Stimulated activated naive B cell treated with anti-CD40 and anti-IgM and Interleukin-4, amounts not matched to agents 10 μg/mL and 1 μg/mL and 100 μg/mL, for 72 hours (primary cell): ENCODE measurements at places on chromosomes 13 and 19.
A peak's percentile ranks its signal among the peaks of the same experiment; 100 is the strongest.

GRCh38 chr13:93620181-93620765, 393.7 kb downstream of the GPC6 start:
- H3K27me3 ChIP-seq, result no peaks in the 10 kb centered on the region
- H3K4me3 ChIP-seq, result no peak overlapping the region
- no peaks in the 10 kb centered on the region for H3K4me1 ChIP-seq
- DNase-seq, result no peak
- H3K27ac ChIP-seq, result no peak overlapping the region
- H3K36me3 ChIP-seq, result no peaks in the 10 kb centered on the region

DNA sequence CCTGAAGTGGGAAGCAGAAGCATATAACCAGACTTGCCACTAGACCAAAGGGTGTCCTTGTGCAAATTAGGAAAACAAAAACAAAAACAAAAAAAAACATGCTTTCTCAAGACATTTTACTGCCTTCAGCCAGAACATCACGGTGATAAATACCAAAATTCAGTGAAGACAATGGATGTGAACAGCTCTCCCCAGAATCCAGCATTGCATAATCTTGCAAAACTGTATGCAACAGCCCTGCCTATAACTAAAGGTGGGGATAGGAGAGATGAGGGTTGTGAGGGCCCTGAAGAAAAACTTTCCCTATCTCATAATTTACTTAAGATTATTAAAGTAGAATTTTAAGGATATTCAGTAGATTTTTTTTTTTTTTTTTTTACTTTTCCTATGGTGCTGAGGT, 24.9 kb upstream of the NDFIP2 start:
- no peak for DNase-seq
- H3K27me3 ChIP-seq, result peaks cover 16% of the 10 kb centered on the region
- no peak overlapping the region for H3K4me3 ChIP-seq
- H3K4me1 ChIP-seq, result peaks cover 11% of the 10 kb centered on the region

- no peak overlapping the region for H3K27ac ChIP-seq
- no peaks in the 10 kb centered on the region for H3K27me3 ChIP-seq
- no peaks in the 10 kb centered on the region for H3K36me3 ChIP-seq
- H3K4me3 ChIP-seq, result no peak overlapping the region
Measured at GRCh38 chr13:64810750-64811149, 2419.4 kb downstream of the PCDH9 start.

GRCh38 chr19:45630463-45630862, 8.7 kb downstream of the EML2 start:
- no peak overlapping the region for H3K27ac ChIP-seq
- H3K4me1 ChIP-seq, result no peaks in the 10 kb centered on the region
- H3K36me3 ChIP-seq, result peaks cover 29% of the 10 kb centered on the region
- no peaks in the 10 kb centered on the region for H3K27me3 ChIP-seq

GRCh38 chr13:101452519-101453485, at the start of gene ITGBL1:
ITGBL1 (plus strand) TSS chr13:101452675; CDS start chr13:101452834, 159 bp downstream.
- no peak for DNase-seq
- no peaks in the 10 kb centered on the region for H3K4me1 ChIP-seq
- H3K27me3 ChIP-seq, result peaks cover 20% of the 10 kb centered on the region

- no peak for DNase-seq
- H3K4me3 ChIP-seq, result no peak overlapping the region
- H3K4me1 ChIP-seq, result peaks cover 6% of the 10 kb centered on the region
- H3K27ac ChIP-seq, result no peak overlapping the region
Measured at GRCh38 chr19:879711-880438, 13.1 kb downstream of the MED16 start.

DNA sequence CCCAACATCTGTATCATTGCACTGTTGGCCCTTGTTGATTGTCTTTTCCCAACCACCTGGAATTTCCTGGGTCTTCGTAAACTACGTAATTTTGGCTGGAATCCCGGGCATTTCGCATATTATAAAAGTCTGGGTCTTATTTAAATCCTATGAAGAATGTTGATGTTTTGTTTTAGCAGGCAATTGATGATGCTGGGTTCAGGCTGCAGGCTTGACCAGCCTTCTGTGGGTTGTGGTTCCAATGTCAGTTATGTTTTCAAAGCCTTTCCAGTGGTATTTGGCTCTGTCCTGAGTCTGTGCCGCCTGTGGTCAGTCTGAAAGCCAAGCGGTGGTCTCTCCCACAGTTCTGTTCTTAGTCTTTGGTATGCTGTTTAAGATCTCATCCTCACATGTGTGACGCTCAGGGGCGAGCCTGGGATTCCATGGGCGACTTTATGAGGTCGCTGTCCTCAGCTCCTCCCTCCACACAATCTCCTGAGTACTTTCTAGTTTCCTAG, 12.4 kb downstream of the SLC35E1 start:
- no peaks in the 10 kb centered on the region for H3K27me3 ChIP-seq
- H3K4me3 ChIP-seq, result no peak overlapping the region
- peaks cover 56% of the 10 kb centered on the region for H3K36me3 ChIP-seq
- no peak for DNase-seq
- peaks cover 2% of the 10 kb centered on the region for H3K4me1 ChIP-seq
- peak overlapping the region; percentile 33 for H3K27ac ChIP-seq

DNA sequence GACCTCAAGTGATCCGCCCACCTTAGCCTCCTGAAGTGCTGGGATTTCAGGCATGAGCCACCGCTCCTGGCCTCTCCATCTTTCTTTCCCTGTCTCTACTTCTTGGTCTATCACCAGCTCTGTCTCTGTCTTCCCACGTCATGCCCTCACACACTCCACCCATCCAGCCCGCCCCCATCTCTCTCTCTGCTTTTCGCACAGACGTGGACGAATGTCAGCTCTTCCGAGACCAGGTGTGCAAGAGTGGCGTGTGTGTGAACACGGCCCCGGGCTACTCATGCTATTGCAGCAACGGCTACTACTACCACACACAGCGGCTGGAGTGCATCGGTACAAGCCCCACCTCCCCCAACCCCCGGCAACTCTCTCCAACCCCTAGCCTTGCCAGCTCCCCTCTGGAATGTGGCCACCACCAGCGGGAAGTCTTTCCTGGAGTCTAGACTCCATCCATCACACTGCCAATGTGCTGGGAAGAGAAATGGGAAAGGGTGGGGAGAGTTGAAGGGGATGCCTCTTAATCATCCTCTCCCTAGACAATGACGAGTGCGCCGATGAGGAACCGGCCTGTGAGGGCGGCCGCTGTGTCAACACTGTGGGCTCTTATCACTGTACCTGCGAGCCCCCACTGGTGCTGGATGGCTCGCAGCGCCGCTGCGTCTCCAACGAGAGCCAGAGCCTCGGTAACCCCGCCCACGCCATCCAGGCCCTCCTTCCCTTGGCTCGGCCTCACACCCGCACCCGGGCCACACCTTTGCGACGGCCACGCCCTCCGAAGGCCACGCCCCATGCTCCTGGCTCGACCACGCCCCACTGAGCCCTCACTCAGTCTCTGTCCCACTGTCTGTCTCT, 22.5 kb downstream of the LTBP4 start:
- no peak for DNase-seq
- H3K27me3 ChIP-seq, result no peaks in the 10 kb centered on the region
- no peak overlapping the region for H3K27ac ChIP-seq
- peaks cover 32% of the 10 kb centered on the region for H3K36me3 ChIP-seq
- no peak overlapping the region for H3K4me3 ChIP-seq

DNA sequence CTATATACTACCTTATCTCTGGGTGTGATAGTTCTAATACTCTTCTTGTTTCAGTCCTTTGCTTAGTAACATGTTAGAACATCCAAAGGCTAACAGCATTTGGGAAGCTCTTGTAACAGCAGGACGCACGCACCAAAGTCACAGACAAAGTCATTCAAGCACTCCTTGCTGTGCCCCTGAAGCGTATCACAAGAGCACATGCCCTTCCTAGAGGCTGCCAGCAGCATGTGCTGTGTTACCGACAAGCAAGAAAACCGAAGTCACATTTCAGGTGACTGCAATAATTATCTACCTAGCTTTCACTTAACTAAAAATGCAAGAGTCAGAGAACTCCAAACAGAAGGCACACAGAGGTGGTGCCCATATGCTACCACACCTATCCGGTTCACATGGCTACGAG, 194.1 kb downstream of the KLF12 start:
- H3K27me3 ChIP-seq, result no peaks in the 10 kb centered on the region
- no peak overlapping the region for H3K27ac ChIP-seq
- no peak for DNase-seq
- H3K36me3 ChIP-seq, result peaks cover 19% of the 10 kb centered on the region

DNA sequence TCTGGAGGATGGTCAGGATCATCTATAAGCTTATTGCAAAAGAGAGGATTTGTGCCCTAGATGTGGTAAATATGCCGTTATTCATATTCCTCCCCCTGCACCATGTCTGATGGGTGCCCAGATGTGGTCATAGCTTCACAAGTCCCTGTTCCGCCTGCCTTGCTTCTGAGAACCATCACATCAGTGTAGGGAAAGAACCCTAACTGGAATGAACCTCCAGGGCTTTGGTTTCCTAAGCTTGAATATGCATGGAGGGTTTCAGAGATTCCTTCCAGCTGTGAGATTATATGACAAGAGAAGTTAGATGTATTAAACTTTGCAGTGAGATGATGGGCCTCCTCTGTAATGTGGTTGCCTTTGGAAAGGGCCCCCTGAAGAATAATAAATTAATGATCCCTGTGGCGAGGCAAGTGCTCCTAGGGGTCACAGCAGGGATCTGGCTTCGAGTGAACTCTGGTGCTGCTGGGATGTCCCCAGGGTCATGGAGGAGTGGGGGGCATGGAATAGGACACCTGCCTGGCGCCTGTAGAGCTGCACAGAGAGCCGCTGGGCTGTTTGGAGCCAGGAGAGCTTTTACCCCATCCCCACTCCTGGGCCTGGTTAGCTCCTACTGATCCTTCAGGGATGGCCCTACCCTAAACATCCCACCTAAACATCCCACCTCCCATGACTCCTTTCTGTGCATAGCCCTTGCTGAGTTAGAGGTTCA, 56.0 kb upstream of the IRS2 start:
- no peak overlapping the region for H3K27ac ChIP-seq
- no peak for DNase-seq
- H3K36me3 ChIP-seq, result no peaks in the 10 kb centered on the region
